A172 (cell line): ENCODE measurements at places on chromosomes 5 and 9. TPM values are rescaled to one million over a fixed set of nuclear protein-coding genes. Genes with fewer than 3 reads are reported as not detected.

PCDHGB5 gene
- total RNA-seq: 0.10 TPM in 1 of 2 replicates, not detected in the other

ENTPD8 gene
- total RNA-seq: 0.83 and 0.98 TPM in 2 replicates

CARTPT gene
- not detected in 2 replicates for total RNA-seq

SHC3 gene
- 0.10 and 0.24 TPM in 2 replicates for total RNA-seq

SOHLH1 gene
- not detected in 2 replicates for total RNA-seq

DNA sequence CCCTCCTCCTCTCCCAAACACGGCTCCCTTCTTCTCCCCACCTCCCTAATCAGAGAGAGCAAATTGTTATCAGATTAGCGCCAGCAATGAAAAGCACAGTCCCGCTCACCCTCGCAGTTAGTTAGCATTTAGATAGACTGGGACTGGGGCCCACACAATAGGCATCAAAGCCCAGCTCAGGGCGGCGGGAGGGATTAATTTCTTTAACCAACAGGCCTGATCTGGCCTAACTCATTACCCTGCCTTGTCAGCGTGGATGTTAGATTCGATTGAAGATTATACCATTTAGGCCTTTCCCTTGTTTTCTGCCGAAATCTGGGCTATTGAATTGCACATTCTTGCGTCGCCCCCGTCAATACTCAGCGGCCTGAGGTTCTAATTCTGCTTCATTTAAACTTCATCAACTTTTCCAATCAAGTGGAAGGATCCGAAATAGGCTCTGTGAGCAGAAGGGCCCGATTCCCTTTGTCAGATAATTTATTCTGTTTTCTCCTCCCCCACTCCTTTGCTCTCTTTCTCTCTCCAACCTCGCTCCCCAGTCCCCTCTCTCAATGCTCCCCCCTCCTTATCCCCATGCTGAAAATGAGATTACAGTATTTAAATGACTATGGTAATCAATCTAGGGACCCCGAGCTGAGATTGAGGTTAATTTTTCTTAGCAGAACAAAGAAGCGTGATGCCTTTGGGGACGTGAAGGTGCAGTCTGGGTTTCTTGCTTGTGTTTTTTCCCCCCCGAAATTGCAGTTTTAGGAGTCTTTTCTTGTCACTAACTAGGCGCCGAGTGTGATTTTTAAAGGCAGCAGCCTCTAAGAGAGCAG, 15.1 kb downstream of the CFAP77 start:
- DNase-seq: no peak

- no peak for DNase-seq
Observed at GRCh38 chr9:88387036-88387551, 1.1 kb upstream of the SPIN1 start.

DNA sequence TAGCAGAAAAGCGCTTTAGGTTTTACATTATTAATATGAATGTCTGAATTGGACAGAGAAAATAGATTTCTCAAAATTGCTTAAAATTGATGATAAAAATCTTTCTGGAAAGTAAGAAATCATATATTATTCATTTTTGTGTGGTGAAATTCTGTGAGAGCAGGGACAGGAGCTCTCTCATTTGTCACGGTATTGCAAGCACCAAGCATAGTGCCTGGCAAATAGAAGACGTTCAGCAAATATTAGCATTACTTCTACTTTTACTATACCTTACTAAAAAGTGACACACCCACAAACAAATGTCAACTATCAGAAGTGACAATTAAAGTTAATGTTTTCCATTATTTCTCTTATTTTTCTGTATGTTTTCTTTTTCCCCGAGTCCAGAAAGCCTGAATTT, 69.1 kb downstream of the XRCC4 start:
- DNase-seq: no peak

DNA sequence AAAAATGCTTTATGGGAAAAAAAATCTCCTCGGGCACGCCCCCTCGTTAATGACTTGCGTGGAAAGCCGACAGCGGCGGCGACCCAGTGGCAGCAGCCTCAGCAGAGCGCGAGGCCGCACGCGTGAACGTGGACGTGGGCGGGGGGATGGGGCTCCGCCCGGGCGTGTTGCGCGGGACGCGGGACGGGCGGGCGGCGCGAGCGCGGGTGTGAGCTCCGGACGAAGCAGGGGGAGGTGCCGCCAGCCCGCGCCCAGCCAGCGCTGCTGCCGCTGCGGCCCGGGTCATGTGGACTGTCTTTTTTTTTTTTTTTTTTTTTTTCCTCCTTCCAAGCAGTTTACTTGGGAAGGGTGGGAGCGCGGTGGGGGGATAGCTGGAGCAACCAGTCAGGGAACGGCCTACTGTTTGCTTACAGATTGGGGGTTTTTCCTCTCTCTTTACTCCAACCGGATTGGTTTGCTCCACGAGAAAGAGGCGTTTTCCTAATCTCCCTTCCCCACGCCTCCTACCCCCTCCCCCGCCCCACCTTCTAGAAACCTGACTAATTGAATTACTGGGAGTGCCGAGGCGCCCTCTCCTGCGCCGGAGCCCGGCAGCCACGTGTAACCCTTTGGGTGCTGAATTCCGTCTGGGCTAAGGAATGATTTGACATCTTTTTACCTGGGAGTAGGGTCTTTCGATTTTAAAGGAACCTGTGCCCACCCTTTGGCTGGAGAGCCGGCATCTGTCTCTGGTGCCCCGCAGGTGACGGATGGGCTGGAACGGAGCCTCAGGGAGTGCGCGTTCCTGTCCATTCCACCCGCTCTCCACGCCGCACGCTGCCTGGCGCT, 1.7 kb upstream of the EFNA5 start:
- DNase-seq: peak; percentile 97

HRCT1 gene
- total RNA-seq: 1.0 TPM in 1 of 2 replicates, not detected in the other

DNA sequence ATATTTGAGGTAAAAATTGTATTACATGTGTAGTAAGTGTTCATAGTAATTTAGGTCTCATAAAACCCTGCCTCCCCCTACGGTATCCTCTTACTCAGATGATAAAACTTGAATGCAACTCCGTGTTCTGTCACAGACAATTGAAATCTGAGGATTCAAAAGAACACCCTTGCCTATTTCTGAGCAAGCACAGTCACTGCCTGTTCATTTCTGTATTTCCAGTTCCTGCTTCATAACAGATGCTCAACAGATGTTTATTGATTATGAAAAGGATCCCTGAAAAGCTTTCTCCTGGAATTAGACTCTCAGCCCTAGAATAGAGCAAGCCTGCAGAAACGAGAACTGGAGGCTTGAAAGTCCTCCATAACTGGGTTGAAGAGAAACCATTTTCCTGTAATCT, 144.1 kb upstream of the SPEF2 start:
- DNase-seq: no peak

SARDH gene
- total RNA-seq: 30.5 and 31.0 TPM in 2 replicates

DNA sequence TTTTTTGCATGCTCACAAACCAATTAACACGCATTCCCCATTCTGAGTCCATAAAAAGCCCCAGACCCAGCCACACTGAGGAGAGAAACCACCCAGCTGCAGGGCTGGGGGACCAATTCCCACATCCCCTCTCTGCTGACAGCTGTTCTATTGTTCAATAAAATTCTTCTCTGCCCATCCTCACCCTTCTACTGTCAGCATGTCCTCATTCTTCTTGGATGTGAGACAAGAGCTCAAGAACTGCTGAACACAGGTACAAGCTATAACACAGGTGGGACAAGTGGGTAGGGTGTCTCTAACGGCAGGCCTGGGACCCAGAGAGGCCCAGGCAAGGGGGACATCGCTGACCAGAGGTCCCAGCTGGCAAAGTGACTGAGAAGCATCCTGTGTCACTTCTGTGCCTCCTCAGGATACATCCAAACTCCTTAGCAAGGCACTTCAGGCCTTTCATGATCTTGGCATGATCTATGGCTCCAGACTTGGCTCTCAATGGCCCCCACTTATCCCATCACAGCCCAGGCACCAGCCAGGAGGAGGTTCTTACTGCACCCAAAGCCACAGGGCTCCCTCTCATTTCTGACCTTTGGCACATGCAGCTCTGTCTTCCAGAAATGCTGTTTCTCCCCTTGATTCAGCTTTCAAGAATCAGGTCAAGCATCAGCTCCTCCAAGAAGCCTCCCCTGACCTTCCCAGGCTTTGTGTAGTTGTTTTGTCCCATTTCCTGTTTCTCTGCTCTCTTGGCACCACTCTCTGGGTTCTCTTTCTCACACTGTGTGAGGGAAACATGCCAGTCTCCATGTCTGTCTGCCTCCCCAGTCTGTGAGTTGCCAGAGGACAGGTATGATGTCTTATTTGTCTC, 7.3 kb upstream of the ALDH1B1 start:
- DNase-seq: no peak

DNA sequence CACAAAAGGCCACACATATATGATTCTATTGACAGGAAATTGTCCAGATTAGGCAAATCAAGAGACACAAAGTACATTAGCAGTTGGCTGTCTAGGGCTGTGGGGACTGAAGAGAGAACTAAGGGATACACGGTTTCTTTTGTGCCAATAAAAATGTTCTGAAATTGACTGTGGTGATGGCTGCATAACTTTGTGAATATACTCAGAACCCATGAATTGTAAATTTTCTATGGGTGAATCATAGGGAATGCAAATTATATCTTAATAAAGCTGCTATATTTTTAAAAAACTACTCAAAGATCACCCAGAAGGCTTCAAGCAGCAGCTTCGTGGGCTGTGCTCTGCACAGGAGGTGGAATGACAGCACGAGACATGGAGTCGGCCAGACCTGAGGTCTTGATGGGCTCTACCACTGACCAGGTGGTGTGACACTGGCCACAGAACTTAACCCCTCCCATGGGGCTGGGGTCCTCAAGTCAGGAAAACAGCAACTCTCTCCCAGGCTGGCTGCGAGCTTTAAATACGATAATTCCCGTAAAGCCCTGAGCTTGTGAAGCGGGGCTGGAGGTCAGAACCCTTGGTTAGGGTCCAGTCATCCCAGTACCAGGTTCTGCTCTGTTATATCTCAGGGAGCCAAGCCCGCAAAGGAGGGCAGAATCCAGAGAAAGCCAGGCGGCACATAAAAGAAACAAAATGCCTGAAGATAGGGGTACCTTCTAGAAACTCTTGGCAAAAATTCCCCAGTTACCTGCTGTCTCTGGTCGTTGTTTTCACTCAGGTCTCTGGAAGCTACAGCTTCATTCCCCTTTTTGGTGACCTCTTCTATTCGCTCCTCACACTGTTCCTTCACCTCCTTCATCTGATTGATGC, 59.1 kb downstream of the GOLM1 start:
- DNase-seq: no peak
